ENCODE measurements at places on chromosomes 3 and 15.

- DNase-seq: no peak
Observed at GRCh38 chr15:80736560-80736959, 41.5 kb downstream of the ABHD17C start.

- no peak for DNase-seq
Observed at GRCh38 chr3:194205675-194206133, 69.8 kb downstream of the HES1 start.

GRCh38 chr3:134334231-134334900, 39.9 kb downstream of the AMOTL2 start:
- DNase-seq: no peak

DNA sequence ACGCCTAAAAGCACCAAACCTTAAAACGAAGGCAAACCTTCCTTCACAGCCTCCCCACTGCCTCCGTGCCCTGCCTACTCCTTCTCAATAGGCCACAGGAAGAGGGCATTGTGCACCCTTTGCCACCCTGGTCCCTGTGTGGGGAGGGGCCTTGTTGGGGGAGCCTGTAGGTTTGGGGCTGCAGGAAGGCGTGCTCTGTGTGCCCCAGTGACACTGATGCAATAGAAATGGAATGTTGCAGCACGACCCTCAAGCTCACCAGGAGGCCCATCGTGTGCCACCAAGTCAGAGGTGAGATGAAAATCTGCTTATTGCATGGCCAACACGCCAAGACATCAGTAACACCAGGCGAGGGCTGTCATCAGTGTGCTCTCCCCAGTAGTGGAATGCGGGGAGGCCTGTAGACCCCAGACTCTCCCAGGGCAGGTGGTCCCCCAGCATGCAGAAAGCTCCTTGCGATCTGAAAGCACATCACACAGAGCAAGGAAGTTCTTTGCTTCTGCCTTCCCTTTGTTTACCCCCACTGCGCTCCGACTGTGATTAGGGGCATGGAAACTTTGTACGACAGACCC, 86.2 kb downstream of the ASB7 start:
- no peak for DNase-seq

DNA sequence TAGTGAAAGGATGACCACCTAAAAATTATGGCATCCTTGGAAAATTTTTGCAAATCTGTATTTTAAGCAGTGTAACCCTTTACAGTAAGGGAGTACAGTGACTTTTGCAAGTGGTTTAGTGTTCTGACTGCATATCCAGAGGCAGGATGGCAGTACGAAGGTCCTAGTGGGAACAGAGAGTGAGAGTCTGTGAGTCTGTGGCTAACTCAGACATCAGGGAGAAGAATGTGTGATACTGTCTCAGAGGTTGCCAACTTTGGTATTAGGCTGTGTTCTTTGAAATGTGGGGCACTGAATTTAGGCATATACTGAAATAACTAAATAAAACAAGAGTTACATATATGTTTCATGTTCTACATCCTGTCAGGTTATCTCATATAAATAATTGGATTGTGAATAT, 25.7 kb downstream of the PRKCI start:
- DNase-seq: no peak

DNA sequence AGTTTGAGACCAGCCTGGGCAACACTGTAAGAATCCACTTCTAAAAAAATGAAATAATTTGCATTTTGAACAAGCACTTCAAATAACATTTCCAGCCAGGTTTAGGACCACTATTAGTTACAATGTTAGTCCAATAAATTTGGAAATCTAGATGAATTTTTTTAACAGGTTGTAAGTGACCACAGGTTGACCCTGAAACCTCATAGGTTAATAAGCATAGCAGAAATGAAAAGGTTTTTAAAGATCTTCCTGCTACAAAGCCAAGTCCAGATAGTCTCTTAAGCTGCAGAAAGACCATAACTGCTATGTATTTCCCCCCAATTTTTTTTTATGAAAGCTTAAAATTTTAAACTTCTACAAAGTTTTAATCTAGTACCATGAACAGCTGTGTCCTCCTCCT, 1.5 kb upstream of the NIT2 start:
- no peak for DNase-seq

DNA sequence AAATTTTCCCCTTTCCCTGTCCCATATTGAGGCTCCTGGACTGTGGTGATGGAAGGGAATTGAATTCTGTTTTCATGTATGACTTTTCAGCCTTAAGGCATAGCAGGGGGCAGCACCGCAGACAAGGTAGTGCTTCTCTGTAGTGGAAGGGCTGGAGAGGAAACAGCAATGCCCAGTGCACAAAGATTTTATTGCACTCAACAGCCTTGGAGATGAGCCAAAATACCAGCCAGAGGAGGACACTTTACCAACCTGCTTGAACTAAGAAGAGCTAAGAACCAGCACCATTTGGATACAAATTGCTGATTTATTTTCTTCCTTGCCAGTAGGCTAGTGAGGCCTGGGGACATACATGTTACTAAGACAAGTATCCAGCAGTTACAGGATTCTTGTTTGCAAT, 98.7 kb downstream of the KCNMB2 start:
- no peak for DNase-seq

DNA sequence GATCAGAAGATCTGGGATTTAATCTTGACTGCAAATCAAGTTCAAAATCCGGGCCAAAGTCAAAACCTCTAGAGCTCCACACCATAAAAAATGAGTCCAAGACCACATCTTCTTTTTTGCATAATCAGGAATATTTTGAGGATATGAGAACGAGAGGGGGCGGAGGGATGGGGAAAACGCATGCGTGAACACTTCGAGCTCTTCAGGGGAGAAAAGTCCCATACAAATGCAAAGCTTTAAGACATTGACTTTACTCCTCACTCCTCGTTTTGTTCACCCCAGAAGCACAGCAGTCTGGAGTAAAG, 68.2 kb downstream of the SUMF1 start:
- no peak for DNase-seq

DNA sequence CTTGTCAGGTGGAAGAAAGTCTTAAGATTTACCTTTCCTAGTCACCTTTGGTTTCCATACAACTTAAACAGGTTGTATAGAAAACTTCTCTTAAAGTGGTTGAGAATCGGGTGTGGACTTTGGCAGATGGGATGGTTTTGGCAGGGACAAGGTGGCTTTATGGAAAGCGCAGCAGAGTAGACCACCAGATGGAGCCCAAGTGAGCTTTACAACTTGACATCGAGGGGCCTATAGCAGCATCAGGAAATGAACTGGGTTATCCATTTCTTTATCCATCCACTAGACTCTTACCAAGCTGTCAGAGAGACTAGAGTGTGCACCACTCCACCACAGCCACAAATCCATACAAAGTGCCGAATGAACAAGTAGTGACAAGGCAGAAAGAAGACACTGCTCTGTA, 85.3 kb upstream of the MBNL1 start:
- no peak for DNase-seq

DNA sequence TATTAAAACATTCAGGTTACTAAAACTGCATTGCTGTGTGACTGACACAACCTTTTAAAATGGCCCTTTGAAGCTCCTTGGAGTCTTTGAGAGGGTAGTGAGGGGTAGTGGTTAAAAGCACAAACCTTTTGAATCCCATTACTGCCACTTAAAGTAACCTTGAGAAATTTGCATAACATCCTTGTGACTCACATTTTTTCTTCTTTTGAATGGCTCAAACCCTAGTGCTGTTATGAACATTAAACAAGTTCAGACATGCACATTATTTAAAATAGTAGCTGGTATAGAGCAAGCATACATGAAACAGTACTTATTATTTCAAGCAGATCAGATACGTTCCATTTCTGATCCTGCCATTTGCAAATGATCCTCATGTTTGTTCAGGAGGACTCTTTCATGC, 3.7 kb upstream of the CLDN1 start:
- DNase-seq: no peak

DNA sequence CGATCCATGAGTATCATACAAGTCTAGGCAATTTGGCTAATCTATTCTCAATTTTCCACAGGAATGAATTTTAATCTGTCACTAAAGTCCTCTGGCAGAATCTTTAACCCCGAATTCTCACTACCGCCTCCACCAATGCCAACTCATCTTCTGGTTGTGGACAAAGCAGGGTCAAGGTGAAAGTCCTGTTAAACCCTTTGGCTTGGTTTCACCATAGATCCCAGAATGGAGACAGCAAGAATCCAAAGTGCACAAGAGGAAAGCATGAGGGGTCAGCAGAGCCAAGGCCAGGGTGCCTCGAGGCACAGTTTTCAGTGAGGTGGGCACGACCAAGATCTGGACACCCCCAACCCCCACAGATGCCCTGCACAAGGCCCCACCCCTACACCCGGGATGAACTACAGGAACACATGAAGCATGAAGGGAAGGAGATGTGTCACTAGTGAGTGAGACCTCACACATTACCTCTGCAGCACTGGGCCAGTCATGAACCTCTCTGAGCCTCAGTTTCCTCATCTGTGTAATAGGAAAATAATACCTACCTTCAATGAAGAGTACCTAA, 466.2 kb downstream of the EPHB1 start:
- no peak for DNase-seq

DNA sequence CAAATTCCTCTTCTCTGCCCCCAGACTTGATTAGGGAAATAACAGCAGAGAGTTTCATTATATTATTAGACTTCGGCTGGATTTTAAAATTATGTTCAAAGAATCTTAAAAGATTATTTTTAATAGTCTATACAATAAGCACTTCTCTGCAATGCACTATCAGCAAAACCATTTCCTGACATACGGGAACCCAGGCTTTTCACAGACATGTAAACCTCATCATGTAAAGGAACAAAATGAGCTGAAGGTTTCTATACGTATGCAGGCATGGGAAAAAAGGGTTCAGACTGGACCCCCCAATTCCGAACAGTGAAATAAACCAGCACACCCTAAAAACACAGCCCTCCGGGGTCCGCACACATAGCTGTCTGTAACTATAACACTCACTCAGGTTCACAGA, 77.5 kb upstream of the LMOD3 start:
- DNase-seq: no peak

DNA sequence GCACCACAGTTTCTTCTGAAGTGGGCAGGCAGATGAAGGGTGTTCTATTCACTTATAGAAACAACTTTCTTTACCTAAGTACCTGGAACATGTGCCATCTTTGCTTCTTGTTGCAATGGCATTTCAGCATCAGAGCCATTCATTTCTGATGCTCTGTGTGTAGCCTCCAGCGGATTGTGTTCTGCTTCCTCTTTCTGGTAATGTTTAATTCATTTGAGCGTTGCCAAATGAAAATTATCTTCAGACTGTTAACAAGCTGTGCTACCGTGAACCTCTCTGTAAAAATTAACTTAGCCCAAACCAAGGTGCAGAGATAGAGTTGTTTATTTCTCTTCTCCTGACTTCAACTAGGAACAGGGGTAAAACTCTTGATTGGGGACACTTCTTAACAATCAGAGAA, 302.0 kb downstream of the EDEM1 start:
- DNase-seq: no peak

DNA sequence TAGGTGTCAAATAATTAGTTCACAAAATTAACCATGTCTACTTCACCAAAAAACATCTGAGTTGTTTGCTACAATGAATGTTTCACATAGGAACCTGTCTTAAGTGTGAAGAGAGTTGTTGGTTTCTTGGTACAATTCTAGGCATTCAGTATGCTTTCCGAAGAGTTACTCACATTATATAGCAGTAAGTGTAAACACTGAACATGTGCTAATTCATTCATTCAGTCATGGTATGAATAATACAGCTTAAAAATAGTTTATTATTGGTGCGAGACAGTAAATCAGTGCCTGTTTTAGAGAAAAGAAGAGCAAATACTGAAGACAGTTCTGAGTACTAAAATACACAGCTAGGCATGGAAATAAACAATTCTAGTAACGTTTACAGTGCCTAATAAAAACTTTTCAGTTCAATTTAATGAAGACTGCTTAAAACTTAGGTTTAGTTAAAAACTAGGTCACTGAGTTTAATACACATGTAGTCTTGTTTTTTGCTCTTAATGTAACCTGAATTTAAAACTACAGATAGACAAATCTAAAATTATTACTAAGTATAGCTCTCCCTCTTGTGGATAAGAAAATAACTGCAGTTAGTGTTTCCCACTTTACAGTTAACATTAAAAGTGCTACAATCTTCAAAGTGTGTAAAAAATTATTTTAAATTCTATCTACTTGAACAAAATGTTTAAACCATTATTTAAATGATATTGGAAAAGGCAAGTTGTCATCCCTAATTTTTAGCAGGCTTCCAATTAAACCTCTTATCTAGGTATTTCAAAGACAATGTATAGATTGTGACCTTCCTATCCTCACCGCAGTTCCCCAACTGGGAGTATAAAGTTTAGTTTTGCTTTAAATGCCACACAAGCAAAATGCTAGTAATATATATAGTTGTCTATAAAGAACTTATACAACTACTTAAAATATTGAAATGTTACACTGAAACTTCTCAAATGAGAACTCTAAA, 20.1 kb upstream of the ZCWPW2 start:
- DNase-seq: no peak

GRCh38 chr3:98807561-98807960, 44.4 kb downstream of the ST3GAL6 start:
- no peak for DNase-seq

- DNase-seq: no peak
Observed at GRCh38 chr3:39109086-39109485, 1.6 kb downstream of the TTC21A start.

Data from cortex of kidney (tissue), 1 donor.